Motor neuron (in vitro differentiated cells): ENCODE measurements at places on chromosomes 1 and 21. TPM values are rescaled to one million over a fixed set of nuclear protein-coding genes. Genes with fewer than 3 reads are reported as not detected.

Gene MATN1
- 0.82 and 1.2 TPM in 2 replicates for total RNA-seq

Gene HCN3
- 21.2 and 27.4 TPM in 2 replicates for total RNA-seq

Gene G0S2
- total RNA-seq: 22.8 and 23.4 TPM in 2 replicates

Gene SLC35A3
- 13.6 and 15.5 TPM in 2 replicates for total RNA-seq

Gene CD247
- 3.2 and 3.9 TPM in 2 replicates for total RNA-seq
